ENCODE measurements at places on chromosomes 12 and 14.

DNA sequence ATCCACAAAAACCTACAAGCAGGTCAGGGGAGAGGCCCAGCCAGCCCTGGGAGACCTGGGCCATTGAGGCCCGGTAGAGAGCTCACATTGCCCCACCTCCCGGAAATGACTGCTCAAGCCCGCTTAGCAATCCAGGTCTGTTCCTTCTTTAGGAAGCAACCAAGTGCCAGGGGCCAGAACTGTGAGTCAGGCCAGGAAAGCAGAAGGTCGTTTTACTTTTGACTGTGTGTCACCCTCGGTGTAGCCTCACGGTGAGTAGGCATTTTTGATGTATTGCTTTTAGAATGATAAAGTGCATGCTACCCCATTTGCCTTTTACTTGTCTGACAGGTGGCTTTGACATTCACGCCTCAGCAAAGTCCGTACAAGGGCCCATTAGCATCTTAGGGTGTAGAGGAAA lies 25.4 kb upstream of the PWP1 start:
- no peak for DNase-seq

- DNase-seq: no peak
Observed at GRCh38 chr14:101855958-101856357, 94.4 kb downstream of the PPP2R5C start.

DNA sequence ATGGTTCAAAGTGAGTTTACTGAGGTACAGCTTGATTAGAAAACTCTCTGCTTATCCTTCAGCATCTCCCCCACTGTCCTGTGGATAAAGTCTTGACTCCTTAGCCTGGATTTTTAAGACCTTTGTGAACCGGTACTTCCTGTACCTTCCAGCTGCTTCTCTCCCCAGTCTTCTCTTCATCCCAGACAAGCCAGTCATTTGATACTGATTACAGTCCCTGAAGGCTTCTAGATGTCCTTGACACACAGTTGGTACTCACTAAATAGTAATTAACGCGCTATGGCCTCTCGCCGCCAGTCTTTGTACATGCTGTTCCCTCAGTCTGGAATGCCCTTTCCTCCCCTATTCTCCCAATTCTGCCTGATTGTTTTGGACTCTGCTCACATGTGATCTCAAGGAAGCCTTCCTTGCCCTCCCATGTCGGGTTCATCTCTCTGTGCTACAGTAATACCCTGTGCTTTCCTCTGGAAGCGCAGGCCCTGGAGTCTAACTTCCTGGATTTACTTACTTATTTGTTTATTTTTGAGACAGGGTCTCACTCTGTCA lies 50.6 kb upstream of the PTGR2 start:
- DNase-seq: no peak

DNA sequence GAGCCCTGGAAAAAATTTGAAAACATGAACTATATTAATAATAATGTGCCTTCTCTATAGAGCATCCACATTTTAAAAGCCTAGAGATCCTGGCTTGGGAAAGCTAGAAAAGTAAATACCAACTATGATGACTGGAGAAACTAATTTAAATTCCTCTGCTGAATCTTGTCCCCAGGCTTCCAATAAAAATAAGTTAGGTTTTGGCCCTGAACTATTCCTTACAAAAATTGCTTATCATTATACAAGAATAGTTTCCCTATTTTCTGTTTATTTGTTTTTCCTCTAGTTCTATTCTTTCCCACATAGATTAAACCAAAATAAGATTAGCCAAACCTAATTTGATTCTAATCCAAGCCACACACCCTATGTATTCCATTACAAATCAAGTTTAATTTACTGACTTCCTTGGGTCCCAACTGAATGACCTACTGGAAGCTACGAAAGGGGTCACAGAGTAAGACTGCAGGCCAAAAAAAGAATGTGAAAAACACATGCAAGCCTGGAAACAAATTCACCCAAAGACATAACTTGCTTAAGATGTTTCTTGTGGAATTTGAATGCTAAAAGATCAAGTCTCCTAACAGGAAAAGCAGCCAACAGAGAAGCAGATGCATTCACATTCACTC lies 133.0 kb downstream of the PAWR start:
- no peak for DNase-seq

GRCh38 chr14:54570631-54571415 lies 3.9 kb downstream of the SAMD4A start:
- no peak for DNase-seq

DNA sequence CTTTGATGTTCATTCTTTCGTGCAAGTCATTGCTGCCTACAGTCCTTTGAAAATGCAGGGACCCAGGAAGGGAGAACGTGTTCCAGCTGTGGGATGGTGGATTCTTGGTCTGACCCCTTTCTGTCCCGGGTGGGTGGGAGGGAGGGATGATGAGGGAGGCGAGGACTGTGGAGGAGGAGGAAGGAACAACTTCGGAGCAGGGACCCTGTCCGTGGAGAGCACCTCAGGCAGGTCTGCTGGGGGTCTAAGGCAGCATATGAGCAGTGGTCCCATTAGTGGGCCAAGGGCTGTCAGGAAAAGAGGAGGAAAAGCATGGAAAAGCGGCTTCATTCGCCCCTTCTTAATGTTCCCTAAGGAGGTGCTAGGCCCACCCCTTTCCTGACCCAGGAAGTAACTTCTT lies 36.0 kb downstream of the CACNA2D4 start:
- DNase-seq: no peak

DNA sequence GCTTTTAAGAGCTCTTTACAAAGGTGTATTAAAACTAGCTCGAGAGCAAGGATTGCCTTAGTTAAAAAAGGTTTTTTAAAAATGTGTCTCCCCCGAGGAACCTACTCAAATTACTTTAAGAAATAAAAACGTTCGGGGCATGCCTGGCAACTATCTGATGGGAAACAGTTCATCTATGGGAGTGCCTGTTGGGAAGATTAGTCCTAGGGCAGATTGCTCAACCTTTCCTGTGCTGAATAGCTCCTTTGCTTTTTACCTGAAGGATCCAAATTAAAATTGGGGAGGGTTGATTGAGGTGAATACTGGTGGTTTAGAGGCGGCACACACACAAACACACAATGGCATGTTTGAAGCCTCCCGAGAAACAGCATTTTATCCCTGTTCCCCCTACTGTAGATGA lies 541.4 kb upstream of the ATP2B1 start:
- DNase-seq: no peak

DNA sequence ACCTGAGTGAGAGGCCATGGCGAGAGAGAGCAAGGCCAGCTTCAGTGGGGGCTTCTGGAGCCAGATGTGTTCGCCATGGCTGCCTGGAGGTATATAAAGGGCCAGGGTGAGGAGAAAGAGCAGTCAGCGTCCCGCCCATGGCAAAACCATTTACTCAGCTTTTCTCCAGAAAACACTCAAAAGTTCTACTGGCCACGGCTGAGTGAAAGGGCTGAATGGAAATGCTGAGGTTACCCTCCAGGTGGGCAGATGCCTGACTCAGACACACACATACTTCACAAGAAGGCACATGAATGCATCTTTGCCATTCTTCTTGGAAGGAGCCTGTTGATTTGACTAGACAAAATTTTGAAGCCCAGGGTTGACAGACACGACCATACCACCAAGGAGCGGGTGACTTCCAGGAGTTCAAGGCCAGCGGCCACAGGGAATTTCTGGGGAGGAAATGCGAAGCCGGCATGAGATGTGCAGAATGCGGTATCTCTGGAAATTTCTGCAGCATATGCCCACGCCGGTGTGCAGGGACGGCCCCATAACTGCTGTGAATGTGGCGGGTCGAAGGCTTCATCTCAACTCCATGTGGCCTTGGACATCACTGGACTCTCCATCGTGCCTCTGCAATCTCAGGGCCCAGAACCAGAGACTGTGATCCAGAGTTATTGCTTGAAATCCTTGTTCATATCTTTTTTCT lies at the start of gene IL31:
Gene IL31, minus strand, starts transcription at position 67 of the 691 bp plus-strand sequence. Its CDS starts 49 bp downstream, at position 18.
- no peak for DNase-seq

DNA sequence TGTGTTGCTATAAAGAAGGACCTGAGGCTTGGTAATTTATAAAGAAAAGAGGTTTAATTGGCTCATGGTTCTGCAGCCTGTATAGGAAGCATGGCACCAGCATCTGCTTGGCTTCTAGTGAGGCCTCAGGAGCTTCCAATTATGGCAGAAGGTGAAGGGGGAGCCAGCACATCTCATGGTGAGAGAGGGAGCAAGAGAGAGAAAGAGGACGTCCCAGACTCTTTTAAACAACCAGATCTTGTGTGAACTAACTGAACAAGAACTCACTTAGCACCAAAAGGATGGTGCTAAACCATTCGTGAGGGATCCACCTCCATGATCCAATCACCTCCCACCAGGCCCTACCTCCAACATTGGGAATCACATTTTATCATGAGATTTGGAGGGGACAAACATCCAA lies 6.1 kb upstream of the SNAPC1 start:
- no peak for DNase-seq

DNA sequence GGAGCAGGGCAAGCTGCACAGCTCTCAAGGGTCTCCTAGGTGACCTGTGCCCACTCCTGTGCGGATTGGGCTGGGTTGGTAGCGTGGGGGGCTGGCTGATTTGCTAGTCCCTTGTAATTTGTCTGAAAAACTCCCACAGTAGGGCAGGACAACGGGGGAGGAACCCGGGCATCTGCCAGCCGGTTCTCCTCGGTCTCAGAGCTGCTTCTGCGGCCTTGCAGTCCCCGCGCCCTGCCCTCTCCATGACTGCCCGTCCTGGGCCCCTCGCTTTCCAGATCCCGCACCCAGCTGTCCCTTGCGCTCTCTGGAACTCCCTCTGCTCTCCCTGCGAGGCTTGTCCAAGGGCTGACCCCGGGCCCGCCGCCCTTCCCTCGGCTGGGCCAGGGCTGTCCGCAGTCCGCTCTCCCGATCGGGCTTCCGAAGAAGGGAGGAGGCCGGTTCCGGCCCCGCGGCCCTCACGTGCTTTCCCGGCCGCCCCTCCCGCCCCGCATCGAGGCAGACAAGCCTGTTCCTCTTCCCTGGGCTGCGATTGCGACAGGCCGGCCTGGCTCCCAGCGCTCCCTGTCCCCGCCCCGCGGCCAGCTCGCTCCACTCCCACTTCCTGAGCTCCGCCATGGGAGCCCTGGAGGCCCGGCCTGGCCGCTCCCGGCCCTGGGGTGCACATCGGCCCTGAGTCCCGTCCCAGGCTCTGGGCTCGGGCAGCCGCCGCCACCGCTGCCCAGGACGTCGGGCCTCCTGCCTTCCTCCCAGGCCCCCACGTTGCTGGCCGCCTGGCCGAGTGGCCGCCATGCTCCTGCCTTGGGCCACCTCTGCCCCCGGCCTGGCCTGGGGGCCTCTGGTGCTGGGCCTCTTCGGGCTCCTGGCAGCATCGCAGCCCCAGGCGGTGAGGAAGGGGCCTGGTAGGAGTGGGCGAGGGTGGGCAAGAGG lies at the start of gene LTBR:
Gene LTBR, plus strand, starts transcription at position 591 of the 927 bp plus-strand sequence. Its CDS starts 197 bp downstream, at position 788.
- peak; percentile 75 for DNase-seq

- peak; percentile 40 for DNase-seq
Observed at GRCh38 chr12:89160716-89161123, 191.6 kb downstream of the DUSP6 start.

DNA sequence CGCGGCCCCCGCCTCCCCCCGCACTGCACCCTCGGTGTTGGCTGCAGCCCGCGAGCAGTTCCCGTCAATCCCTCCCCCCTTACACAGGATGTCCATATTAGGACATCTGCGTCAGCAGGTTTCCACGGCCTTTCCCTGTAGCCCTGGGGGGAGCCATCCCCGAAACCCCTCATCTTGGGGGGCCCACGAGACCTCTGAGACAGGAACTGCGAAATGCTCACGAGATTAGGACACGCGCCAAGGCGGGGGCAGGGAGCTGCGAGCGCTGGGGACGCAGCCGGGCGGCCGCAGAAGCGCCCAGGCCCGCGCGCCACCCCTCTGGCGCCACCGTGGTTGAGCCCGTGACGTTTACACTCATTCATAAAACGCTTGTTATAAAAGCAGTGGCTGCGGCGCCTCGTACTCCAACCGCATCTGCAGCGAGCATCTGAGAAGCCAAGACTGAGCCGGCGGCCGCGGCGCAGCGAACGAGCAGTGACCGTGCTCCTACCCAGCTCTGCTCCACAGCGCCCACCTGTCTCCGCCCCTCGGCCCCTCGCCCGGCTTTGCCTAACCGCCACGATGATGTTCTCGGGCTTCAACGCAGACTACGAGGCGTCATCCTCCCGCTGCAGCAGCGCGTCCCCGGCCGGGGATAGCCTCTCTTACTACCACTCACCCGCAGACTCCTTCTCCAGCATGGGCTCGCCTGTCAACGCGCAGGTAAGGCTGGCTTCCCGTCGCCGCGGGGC lies at the start of gene FOS:
Gene FOS, plus strand, starts transcription at position 407 of the 731 bp plus-strand sequence. Its CDS starts 155 bp downstream, at position 562.
- peak; percentile 89 for DNase-seq

DNA sequence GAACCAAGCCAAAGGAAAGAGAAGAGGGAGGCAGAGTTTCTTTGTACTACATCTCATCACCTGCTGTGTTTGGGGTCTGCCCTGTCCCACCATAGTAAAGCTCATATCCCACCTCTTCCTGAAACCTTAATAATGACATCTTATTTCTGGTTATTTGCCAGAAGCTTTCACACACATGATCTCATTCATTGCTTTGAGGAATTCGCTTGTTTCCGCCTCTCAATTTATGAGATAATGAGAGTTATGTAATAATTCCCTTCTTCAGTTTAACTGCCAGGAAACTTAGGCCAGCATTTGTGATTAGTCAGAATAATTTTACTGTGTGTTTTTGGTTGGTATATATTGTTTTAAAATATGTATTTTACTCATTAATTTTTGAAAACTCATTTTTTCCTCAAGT lies 205.2 kb downstream of the CACNA1C start:
- DNase-seq: no peak

- no peak for DNase-seq
Observed at GRCh38 chr12:92049403-92049802, 96.2 kb downstream of the BTG1 start.

DNA sequence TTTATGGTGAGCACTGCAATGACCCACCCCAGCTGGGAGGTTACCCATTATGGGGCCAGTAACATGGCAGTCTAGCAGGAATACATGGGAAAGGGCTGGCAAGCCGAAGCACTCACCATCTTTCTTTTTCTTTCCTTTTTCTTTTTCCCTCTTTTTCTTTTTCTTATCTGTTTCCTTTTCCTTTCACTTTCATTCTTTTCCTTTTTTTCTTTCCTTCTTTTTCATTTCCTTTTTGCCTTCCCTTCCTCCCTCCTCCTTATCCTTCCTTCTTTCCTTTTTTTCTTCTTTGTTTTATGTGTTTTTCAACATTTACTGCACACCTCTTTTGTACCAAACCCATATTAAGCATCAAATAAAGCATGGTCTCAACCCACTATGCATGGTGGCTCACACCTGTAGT lies 501.1 kb downstream of the MED13L start:
- DNase-seq: no peak

DNA sequence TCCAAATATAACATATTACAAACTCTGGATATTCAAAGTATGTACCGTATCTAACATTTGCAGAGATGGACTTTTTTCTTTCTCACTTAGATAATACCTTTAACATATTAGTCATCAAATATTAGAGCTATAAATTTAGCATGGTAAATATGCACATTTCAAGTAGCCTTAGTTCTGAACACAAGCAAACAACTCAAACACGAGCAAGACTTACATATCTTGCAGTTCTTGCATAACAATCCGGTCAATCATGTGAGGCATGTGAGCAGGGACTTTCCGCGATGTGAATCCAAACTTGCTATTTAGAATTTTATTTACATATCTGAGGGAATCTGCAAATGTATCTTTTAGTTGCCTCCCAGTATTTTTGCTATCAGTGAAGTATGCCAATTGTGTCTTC lies 22.1 kb upstream of the SYCP3 start:
- no peak for DNase-seq

GRCh38 chr14:61523751-61524150 lies 171.6 kb upstream of the HIF1A start:
- DNase-seq: no peak

- DNase-seq: no peak
Observed at GRCh38 chr14:101151226-101151926, 247.9 kb upstream of the RTL1 start.

- no peak for DNase-seq
Observed at GRCh38 chr14:103746701-103747100, 31.1 kb downstream of the ZFYVE21 start.

- DNase-seq: no peak
Observed at GRCh38 chr12:132263061-132263360, 66.4 kb downstream of the GALNT9 start.
